ENCODE measurements at places on chromosomes 1 and 21.

DNA sequence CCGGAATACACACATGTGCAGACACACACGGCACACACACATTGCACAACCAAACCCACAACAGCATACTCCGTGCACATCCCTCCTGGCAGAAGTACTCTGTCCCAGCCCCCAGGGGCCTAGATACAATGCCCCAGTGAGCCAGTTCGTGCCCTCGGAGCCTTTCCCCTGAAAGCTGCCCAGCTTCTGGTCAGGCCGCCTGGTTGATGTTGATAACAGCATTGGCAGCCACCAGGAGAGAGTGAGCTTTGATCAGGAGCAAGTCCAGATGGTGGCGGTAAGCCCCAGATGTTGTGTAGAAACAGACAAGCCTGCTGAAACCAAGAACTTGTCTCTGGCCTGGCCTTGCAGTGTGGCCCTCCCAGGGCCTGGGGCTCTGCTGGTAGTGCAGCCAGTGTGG, 109.1 kb downstream of the GRIK3 start:
- no peak for DNase-seq

GRCh38 chr1:174022976-174023277, 770 bp upstream of the RC3H1 start:
- no peak for DNase-seq

- no peak for DNase-seq
Measured at GRCh38 chr1:206854401-206855129, 10.9 kb upstream of the IL20 start.

- no peak for DNase-seq
Measured at GRCh38 chr1:89608319-89608983, 24.5 kb upstream of the LRRC8C start.

DNA sequence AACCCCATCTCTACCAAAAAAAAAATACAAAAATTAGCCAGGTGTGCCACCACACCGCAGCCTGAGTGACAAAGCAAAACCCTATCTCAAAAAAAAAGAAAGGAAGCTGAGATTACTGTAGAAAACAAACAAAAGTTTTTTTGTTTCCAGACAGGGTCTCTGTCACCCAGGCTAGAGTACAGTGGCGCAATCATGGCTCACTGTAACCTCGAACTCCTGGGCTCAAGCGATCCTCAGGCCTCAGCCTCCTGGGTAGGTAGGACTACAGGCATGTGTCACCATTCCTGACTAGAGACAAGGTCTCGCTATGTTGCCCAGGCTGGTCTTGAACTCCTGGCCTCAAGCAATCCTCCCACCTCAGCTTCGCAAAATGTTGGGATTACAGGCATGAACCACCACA, 2.8 kb upstream of the PYGO2 start:
- DNase-seq = no peak

GRCh38 chr1:43937179-43937865, 3.7 kb downstream of the ARTN start:
- DNase-seq = peak; percentile 79

- DNase-seq = no peak
Measured at GRCh38 chr1:111236806-111237205, 9.3 kb downstream of the CHI3L2 start.

- DNase-seq = no peak
Measured at GRCh38 chr1:15522551-15522950, 1.5 kb downstream of the CASP9 start.

- DNase-seq = no peak
Measured at GRCh38 chr1:230112131-230112701, 45.2 kb downstream of the GALNT2 start.

GRCh38 chr1:160818207-160818937, 22.4 kb downstream of the LY9 start:
- no peak for DNase-seq

DNA sequence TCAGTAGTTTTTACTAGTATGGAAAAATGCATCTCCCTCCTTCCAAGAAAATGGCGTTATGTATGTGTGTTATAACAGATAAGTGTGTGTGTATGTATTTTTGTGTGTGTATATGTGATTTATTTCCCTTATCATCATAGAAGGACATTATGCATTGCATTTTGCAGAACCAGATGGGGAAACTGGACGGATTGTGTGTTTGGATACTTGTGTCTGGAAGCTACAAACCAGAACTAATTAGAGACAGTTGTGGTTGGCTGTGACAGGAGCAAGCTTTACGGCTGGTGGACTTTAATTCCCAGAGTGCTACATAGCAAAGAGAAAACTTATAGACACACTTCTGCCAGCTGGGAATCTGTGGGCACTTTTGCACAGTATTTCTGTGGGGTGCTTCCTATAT, 162.5 kb downstream of the RWDD3 start:
- DNase-seq = no peak

GRCh38 chr1:32969566-32969965, 5.0 kb upstream of the RNF19B start:
- no peak for DNase-seq
